ENCODE measurements at places on chromosomes 11 and 22.

DNA sequence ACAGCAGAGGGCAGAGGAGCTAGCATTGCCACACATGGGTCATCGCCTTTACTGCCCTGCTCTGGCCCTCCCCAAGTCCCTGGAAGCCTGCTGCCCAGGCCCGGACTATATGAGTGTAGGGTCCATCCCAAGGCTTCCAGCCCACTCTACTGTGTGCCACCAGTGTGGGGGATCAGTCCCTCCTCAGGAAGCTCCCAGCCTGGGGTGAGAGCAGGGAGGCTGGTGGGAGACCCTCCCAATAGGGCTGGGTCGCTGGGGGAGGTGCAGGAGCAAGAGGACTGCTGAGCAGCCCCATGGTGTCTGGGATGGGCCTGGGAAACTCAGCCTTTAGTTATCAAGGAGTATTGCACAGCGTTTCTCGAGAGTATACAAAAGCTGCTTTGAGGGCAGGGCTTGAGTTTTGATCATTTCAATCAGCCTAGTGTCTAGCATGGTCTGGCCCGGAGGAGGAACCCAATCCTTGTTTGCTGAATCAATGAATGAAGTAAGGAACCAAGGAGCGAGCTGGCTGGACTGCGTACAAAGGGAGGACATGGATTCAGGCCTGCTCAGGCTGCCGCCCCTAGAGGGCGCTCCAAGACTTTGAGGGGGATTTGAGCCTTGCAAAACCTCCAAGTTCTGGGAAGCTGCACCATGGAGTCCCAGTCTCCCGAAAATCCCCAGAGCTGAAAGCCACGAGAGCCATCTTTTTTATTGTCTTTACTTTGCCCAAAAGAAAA lies 89.0 kb upstream of the PARVA start:
- DNase-seq, result no peak

GRCh38 chr11:74024261-74025029 lies 15.6 kb upstream of the UCP3 start:
- no peak for DNase-seq

DNA sequence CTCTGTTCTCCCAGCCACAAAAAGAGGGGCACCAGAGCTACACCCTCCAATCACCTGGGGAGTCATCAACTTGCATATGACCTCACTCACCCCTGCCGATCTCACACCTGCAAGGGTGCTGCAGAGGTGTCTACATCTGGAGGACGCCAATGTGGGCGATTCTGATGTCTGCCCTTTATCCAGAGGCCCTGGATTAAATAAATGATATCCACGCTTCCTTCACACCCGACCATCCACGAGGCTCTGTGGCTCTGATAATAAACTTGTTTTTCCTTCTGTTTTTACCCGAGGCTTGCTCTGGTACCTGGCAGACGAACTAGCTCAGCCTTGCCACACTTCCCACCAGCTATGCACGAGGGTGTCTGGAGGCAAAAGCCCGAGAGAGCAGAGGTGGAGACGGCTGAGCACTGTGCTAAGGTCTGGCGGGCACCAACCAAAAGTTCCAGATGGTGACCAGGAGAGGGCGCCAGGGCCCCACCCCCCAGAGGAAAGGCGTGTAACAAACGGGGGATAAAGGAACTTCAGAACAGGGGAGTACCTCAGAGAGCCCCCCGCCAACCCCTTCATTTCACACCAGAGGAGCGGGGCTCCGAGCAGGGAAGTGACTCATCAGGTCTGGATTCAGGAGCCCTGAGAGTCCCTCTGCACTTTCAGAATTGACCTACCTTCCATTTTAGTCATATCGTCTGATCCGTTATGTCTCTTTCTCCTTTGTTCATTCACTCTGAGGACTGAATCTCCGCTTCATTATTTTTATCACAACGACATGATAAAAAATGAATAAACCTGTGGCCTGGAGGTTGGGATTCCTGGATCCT lies 13.5 kb downstream of the SCN3B start:
- peak; percentile 26 for DNase-seq

DNA sequence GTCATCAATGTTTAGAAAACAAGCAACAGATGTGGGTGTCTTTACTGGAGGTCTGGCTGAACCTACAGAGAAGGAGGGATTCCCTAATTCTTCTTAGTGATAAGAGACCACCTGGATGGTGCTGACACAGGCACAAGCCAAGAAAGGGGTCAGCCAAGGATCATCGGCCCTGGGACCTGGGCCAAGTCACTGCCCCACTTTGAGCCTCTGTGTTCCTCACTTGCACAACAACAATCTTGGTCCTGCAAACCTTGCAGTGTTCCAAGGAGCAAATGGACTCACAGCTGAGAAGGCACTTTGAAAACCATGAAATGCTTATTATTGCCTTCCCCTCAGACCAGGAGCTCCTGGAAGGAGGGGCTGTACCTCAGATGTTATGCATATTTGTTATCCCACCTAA lies 7.0 kb upstream of the KCNE3 start:
- no peak for DNase-seq

DNA sequence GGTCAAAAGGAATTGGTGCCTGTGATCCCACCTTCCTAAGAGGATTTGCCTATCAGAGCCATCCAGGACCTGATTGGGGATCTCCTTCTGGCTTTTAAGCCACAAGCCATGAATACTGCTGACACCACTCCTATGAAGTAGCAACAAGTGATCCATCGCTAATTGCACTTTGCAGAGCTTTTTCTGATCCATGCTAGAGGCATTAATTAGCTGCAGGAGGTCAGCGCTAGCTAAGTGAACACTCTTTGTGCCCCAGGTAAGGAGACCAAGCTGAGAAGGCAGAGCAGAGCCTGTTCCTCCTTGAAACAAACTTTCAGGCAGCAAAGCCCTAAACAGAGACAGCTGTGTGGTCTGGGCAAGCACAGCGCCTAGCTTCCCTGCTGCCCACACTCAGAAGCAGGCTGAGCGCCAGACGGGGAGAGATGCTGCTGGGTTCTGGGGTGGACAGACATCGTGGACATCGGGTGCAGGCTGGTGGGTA lies 122.2 kb downstream of the ABTB2 start:
- no peak for DNase-seq

DNA sequence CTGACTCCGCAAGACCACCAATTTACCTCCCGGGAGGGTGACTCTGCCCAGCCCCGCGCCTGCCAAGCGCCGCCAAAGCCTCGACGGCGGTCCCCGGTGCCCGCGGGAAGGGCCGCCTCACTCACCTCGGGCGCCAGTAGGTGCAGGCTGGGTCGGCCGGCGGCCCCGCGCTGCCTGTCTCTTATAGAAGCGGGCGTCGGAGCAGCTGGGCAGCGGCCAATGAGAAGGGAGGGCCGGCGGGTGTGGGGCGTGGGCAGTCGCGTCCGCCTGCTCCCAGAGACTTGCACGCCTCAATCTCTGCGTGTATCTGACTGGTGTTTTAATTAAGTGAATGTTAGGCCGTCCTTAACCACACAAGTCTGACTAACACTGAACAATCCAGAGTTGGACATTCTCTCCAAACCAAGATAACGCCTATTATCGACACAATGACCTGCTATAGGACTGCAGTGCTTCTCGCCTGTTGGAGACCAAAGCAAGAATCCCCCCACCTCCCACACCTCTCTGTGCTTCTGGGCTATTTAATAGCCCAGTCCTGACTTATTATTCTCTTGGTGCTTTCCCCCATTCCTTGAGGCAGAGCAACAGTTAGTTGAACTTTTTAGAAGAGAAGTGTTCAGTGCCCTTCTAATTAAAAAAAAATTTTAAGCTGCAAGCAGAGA lies at the start of gene TPH1:
TPH1 (minus strand) TSS at position 154 of the 662 bp plus-strand sequence. CDS start 5,507 bp downstream, outside the sequence.
- DNase-seq, result no peak

GRCh38 chr22:35821654-35822053 lies 104.0 kb downstream of the APOL5 start:
- DNase-seq, result no peak

- no peak for DNase-seq
Observed at GRCh38 chr11:2091786-2092463, 47.3 kb downstream of the IGF2 start.

DNA sequence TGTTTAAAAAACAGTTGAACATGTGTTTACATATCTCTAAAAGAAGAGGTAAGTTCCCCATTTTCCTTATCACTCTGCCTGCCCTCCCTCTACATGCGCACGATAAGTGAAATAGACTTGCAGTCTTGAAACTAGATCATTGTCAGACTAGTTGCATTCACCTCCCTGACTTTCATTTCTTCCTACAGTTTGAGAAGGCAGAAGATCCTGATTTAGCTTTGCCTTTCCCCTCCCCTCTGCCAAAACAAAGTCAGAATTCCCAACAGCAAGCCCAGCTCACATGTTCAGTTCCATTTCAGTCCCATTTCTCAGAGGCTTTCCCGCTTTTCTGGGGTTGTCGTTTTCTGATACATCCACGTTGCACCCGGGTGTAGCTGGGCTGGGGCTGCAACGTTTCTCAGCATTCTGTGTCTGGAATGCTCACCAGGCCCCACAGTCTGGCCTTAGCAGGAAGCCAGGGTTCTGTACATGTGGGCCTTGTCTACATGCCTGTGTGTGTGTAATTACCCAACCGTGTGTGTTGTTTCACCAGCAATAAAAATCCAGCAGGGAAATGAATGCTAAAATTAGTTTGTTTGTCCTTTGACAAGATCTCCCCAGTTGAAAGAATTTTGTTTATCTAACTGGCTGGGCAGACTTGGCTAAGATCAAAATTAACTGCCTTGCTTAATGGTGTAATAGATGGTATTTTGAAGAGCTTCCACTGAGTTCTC lies 179.2 kb downstream of the DBX1 start:
- no peak for DNase-seq

DNA sequence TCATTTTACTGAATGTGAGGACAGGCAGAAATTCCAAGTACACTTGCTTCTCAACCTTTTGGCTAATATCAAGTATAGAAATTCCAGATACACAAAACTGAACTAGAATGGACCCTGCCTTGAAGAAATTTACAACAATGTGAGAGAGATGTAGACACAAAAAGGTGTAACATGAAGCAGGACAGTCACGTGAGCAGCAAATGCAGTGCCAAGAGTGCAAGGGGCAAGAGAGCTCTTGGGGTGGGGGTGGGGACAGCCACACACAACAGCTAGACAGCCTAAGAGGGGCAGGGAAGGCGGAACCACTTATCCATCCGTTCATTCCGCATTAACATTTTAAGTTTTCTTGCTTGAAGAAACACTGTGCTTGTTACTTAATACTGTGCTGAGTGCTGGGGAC lies 28.9 kb downstream of the PLEKHA7 start:
- no peak for DNase-seq

All from stimulated activated naive B cell treated with anti-CD40 and anti-IgM and Interleukin-4, amounts not matched to agents 10 μg/mL and 1 μg/mL and 100 μg/mL, for 72 hours (primary cell).